Uterine smooth muscle cell (primary cell): ENCODE measurements at places on chromosomes 6 and 20. TPM values are rescaled to one million over a fixed set of nuclear protein-coding genes. Genes with fewer than 3 reads are reported as not detected.

Gene MAS1
- total RNA-seq = not detected in 2 replicates

Gene LY6G6D
- total RNA-seq = not detected in 2 replicates

Gene PRPF6
- total RNA-seq = 65.7 and 73.8 TPM in 2 replicates

Gene SLC16A10
- 0.12 and 0.33 TPM in 2 replicates for total RNA-seq

Gene NPEPL1
- 19.3 and 28.2 TPM in 2 replicates for total RNA-seq

Gene MCHR2
- not detected in 2 replicates for total RNA-seq

Gene MICB
- total RNA-seq = 11.6 and 21.9 TPM in 2 replicates

Gene SUPT3H
- total RNA-seq = 10.3 and 11.5 TPM in 2 replicates

Gene EBF4
- total RNA-seq = 1.2 and 4.1 TPM in 2 replicates

Gene CNBD2
- total RNA-seq = 2.0 and 3.2 TPM in 2 replicates

Gene PPP1R3G
- 2.8 and 2.9 TPM in 2 replicates for total RNA-seq

Gene CTAGE9
- total RNA-seq = not detected in 2 replicates

Gene ERVFRD-1
- total RNA-seq = under 0.01 and 0.12 TPM in 2 replicates

Gene ADGRG6
- total RNA-seq = 1.5 and 6.6 TPM in 2 replicates

Gene FAM50B
- 7.6 and 9.5 TPM in 2 replicates for total RNA-seq

Gene RAET1L
- total RNA-seq = not detected in 2 replicates

Gene CD93
- total RNA-seq = 0.44 and 1.00 TPM in 2 replicates
